ENCODE measurements at places on chromosomes 5 and 9.

DNA sequence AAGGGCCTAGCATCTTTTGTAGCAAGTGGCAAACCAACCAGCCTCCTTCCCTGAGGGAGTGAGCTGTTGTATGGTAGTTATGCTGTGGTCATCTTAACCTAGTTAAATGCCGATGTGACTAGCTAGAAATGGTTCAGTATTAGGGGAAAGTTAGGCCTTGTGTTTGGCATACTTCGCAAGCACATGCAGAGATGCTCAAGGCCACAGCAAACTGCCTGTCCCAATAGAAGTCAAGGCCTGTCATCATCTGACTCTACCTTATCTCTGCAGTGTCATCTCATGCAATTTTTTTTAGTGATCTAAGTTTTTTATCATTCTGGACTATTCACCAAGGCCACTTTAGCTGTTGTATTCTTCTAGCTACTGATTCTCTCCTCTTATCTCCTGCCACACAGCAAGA, 5.2 kb upstream of the EXOSC3 start:
- DNase-seq: no peak

DNA sequence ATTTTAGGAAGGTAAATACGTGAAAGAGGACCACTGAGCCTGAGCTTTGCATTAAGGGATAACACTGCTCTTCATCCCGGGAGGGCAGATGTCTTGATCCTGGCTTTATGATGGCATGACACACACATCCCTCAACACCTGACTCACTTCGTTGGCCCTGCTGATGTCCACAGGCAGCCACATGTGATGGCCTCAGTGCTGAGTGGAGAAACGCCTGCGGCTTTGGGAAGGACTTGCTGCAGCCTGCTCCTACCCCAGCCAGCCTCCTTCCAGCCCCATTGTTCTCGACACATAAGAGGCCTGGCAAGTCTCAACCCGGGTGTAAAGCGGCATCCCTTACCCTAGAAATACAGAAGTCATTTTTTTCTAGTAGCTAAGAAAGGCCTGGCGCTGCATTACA, 169.0 kb downstream of the SYK start:
- no peak for DNase-seq

- no peak for DNase-seq
These were observed 46.9 kb upstream of the UBAC1 start for GRCh38 chr9:136007934-136008692.

DNA sequence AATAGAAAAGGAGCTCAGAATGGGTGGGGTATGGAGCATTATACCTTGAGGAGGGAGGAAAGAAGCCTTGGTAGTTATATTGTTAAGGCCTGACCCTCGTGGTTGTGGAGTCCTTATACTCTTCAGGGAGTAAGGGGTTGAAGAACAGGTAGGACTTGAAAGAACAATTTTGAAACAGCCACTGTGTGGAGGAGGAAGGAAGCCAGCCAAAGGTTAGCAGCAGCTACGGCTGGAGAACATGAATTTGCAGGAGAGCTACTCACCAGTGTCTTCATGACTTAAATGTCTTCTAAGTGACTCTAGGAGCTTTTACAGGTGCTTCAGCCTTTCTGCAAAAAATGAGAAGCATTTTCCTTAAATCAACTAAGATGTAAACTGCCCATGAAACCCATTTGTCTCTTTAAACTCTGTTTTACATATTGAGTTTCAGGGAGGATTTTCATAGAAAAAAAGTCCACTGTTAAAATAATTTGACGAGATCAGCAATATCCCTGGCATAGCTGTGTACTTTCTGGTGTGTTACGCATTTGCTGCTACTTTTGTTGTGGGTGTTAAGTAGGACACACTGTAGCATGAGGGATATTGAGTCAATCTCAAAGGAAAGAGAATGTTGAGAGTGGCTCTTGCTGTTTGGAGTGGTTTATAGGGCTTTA, 110.6 kb upstream of the ELL2 start:
- no peak for DNase-seq

- DNase-seq: no peak
These were observed 73.0 kb downstream of the C9orf85 start for GRCh38 chr9:71984403-71984802.

GRCh38 chr5:154647114-154647760, 107.9 kb upstream of the LARP1 start:
- DNase-seq: peak; percentile 20

GRCh38 chr5:72224946-72225463, 95.0 kb downstream of the MRPS27 start:
- no peak for DNase-seq

GRCh38 chr5:179908528-179908927, 831 bp upstream of the TBC1D9B start:
- no peak for DNase-seq

DNA sequence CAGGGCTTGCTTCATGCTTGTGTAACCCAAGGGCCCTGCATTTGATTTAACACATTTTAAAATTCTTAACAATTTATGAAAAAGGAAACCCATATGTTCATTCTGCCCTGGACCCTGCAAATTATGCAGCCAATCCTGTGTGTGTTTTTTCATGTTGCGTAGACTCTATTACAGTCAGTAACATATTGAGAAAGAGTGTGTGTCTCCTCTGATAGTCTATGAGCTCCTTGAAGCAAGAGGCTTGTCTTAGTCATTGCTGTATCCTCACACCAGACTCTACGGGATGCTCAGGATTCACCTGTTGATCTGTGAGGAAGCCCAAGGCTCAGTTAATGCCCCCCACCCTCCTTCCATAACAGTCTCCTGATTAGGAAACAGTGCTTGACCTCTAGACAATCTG, 177.3 kb upstream of the DMAC1 start:
- DNase-seq: no peak

DNA sequence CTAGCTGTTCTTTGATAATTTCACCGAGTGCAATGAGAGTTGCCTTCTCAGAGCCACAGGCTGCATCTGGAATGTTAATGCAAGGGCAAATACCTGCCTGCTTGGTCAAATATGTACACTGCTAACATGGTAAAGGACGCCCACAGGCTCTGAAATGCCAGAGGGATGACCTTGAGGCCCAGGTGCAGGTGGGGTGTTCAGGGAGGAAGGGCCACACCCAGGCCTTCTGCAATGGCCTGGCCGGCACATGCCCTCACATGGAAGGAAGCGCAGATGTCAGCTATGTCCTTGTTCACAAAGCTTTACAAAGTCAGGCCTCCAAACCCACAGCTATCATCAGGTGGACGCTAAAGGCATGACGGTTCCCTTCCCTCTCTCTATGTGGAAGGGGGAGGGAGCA, 48.6 kb downstream of the HRH2 start:
- DNase-seq: no peak

- no peak for DNase-seq
These were observed 197.6 kb downstream of the KDM4C start for GRCh38 chr9:6955251-6955921.

DNA sequence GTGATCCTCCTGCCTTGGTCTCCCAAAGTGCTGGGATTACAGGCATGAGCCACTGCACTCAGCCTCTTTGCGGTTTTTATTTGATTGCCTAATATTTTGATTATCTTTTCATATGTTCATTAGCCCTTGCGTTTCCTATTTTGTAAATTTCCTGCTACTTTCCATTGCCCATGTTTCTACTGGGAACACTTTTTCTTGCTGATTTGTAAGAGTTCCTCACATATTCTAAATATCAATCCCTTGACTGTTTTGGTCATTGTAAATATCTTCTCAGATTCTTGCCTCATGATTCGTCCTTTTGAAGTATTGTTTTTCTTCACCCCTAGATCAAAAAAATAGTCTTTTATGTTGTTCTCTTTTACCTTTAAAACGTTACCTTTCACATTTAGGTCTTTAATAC, 37.9 kb upstream of the TTC1 start:
- DNase-seq: no peak

- no peak for DNase-seq
These were observed 26.9 kb downstream of the PBX3 start for GRCh38 chr9:125774106-125774505.

DNA sequence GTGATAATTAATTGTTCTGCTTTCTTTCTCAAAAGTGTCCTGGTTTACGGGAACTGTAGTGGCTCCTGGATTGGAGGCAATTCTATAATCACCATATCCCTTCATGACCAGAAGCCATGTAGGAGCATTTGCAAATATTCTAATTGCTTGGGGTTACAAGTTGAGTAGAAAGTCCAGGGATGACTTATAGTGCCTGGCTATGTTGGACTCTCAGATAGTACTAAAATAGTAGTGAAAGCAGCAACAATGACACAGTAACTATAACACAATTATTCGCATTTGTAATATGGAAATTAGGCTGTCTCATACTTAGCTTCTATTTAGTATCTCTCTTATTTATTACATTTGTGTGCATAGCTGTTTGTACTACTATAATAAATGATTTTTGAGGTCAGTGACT, 712.5 kb upstream of the GRAMD2B start:
- no peak for DNase-seq

- DNase-seq: no peak
These were observed 6.3 kb upstream of the PSD2 start for GRCh38 chr5:139789116-139789844.

DNA sequence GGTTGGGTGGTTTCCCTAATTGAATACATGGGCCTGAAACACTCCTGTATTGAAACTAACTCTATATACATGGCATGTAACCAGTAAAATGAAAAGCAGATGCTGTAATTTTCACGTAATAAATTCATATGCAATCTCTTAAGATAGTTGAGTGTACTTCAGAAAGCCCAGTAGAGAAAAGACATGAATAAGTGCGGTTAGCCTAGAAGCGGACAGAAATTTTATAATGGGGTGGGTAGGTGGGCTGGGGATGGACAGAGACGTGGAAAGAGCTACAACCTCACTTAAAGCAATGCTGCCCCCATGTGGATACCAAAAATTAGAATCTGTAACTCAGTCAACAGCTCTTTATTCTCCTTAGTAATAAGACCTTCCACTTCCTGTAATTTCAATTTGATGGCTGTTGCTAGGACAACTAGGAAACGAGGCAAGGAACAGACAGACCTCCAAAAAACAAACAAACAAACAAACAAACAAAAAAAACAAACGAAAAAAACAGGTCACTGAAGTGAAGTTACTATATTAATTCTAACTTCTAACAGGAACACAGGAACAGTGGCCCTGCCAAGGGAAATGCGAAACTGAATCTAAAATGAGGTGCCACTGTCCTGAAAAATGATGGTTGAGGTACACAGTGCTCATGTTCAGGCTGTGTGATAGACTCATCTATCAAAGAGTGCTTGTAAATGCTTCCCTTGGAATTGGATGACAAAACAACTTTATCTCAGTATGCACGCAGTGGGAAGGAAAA, 103.4 kb upstream of the GNA14 start:
- DNase-seq: peak; percentile 42

DNA sequence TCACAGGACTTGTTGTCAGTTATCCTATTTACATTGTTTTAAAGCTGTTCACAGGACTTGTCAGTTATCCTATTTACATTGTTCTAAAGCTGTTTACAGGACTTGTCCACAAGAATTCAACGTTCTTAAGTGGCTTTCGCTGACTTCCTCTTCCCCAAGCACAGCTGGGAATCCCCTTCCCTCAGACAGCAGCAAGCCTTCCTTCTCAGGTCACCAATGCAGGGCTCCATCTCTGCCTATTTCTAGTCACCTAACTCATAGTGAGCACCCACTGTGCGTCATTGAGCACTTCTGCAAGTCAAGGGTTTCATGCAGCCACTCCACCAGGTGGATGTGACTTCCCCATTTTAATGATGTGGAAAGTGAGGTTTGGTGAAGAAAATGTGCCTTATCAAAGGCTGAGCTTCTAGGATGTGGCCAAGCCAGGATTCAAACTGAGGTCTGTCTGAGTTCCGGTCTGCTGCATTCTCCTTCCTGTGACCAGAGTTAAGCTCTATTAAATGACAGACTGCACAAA, 109.8 kb upstream of the ZNF462 start:
- DNase-seq: peak; percentile 21

DNA sequence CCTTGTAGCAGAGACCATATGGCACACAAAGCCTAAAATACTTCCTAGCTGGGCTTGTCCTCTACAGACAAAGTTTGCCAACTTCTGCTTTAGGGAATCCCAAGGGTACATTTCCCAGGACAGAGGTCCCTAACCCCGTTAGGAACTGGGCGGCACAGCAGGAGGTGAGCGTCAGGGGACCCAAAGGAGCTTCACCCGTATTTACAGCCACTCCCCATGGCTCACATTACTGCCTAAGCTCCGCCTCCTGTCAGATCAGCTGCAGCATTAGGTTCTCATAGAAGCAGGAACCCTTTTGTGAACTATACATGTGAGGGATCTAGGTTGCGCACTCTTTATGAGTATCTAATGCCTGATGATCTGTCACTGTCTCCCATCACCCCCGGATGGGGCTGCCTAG, 88.5 kb upstream of the TRPM3 start:
- no peak for DNase-seq

GRCh38 chr9:107345327-107345726, 62.2 kb downstream of the RAD23B start:
- DNase-seq: no peak

- no peak for DNase-seq
These were observed 17.6 kb upstream of the NDFIP1 start for GRCh38 chr5:142091012-142091411.

DNA sequence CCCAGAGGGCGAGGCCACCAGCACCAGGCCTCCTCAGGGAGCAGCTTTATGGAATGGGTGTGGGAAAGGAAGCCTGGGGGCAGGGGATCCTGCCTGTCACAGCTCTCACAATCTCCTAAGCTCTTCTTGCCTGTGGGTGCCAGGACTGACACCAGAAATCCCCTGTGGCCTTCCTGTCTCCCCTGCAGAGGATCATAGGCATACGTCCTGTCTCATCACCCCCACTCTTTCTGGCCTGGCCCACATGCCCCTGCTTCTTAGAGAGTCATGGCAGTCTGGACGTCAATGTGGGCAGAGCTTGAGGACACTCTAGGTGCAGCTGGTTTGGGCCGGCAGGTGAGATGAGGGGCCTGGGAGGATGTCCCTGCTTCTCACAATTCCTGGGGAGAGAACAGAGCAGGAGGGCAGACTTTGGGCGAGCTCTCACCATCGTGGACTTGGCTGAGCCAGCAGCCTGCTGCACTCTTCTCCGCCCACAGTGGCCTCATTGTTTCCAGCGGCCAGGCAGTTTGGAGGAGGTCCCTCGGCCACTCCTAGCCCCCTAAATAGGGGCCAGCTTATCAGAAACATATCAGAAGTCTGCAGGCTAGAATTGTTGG, 67.3 kb upstream of the ZFR start:
- DNase-seq: no peak

DNA sequence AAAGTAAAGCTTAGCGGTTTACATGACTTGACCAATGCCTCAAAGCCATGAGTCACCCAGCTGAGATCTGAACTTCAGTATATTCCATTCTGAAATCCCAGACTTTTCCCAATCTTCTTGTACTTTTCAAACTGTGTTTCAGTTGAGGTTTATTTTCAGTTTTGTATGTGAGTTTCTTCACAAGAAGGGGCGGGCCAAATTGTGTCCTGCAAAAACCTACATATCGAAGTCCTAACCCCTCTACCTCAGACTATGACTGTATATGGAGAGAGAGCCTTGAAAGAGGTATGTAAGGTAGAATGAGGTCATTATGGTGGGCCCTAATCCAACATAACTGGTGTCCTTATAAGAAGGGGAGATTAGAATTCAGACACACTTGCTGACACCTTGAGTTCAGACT, 666 bp upstream of the TLR4 start:
- DNase-seq: no peak

- no peak for DNase-seq
These were observed 1.3 kb downstream of the ADRB2 start for GRCh38 chr5:148827723-148828122.
